Activated CD8-positive, alpha-beta T cell treated with anti-CD3 and anti-CD28 coated beads, Interleukin-2, amount 10 ng/mL, durations not matched to agents 7 days and 5 days (primary cell): ENCODE measurements at places on chromosomes 7 and 10. TPM values are rescaled to one million over a fixed set of nuclear protein-coding genes. Genes with fewer than 3 reads are reported as not detected.

Gene CNNM1
- total RNA-seq: 0.23 TPM

Gene SPDYE5
- total RNA-seq: not detected

- no peak for DNase-seq
These were observed 108.3 kb downstream of the TNS3 start for GRCh38 chr7:47473499-47474210.

DNA sequence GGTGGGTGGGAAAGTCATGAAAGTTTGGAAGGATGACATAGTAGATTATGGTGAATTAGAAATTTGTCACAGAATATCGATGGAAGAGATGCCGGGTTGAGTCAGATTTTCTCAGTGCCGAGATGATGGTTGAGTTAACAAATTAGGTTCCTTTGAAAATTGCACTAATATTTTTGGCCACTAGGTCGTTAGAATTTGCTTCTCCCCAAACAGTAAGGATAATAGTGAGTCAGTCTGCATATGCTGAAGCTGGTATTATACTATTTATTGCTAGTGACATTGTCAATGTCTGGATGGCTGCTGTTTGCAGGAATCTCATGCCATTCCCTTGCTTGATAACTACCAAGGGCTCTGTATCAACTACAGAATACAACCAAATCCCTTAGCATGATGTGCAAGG, 37.7 kb upstream of the MINDY3 start:
- no peak for DNase-seq

DNA sequence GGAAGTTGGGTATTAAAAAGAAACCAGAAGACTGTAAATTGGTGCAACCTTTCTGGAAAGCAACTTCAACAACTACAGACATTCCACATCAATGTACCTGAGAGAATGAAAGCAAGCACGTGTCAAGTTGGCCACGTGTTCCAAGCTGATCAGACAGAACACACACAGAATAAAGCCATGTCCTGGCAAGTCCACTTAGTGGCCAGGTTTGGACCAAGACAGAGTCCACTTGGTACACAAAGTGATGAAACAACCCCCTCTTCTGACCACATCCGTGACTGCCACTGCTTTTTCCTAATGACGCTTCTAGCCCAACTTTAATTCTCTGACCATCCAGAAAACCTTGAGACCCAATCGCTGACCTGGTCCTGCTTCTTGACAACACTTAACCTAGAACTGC, 109.4 kb downstream of the ABLIM1 start:
- no peak for DNase-seq

DNA sequence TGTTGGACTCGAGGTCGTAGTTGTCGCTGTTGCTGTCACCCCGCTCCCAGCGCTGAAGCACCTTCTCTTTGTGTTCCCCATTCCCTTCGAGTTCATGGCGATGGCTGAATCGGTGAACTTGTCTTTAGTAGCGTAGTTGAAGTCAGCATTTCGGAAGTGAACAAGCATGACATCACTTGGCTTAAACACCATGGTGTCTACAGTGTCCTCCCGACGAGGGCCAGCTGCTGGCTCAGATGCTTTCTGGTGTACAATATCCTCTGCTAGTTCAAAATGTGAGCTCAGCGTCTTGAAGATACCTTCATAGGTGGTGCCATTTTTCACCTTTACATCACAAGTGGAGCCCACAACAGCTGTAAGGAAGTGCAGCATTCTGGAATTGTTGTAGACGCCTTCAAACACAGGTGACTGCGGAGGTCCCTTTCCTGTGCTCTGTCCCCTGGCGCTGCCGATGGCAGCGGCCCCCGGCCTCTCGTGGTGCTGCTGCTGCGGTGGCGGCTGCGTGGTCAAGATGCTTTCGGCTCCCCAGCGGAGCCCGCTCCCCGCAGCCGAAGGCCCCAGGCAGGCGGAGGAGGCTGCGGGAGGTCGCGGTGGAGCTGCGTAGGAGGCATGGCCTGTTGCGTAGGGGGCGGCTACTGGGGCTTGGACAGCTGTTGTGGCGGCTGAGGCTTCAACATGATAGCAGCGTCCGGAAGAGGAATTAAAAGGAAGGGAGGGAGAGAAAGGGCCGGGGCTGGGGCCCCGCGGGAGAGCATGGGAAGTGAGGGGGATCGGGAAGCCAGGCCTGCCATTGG, 59.3 kb downstream of the ANKMY2 start:
- DNase-seq: no peak

DNA sequence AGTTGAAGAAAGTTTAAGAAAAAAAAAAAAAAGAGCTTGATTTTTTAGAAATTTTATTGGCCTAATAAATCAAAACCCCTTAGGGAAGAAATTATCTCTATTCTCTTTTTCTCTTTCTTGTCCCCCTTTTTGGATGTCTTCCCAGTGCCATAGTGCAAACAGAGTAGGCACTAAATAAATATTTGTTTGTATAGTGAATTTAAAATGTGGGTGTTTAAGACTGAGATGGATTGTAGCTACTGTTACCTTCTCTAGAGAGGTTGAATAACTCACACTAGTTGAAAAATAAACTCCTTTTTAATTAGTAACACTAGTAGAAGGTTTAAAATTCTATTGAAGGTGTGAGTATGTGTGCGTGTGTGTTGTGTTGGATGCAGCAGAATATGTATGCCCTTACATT, 783.8 kb downstream of the NXPH1 start:
- DNase-seq: no peak

Gene PRPF18
- 23.9 TPM for total RNA-seq

GRCh38 chr10:43696909-43697483, 48.3 kb upstream of the ZNF32 start:
- DNase-seq: no peak

DNA sequence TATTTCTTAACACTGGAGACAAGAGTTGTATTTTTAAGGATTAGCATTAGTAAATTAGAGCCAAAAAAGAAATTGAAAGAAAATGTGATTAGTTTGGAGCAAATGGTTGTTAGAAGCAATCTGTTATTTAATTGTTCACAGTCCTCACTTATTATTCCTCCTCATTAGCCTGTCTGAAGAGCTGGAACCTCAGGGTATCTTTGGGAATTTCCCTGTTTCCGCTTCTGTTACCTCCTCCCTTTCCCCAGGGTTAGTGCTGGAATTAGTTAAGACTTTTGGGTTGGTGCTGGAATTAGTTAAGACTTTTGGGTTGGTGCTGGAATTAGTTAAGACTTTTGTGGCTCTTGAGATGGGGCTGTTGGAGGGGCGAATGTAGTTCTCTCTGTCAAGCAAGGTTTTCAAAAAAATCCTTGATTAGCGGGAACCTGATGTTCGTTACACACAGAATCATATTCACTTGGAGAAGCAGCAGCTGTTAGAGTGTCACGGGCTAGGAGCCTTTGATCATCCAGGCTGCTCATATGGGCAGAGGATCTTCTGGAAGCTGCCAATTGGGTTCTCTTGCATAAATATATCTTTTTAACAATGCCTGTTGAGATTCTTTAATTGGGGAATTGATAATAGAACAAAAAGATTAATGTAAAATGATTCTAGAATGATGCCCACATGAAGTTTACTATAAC, 251.0 kb upstream of the NPSR1 start:
- no peak for DNase-seq

Gene CHST15
- not detected for total RNA-seq

Gene CAMK2B
- total RNA-seq: not detected

DNA sequence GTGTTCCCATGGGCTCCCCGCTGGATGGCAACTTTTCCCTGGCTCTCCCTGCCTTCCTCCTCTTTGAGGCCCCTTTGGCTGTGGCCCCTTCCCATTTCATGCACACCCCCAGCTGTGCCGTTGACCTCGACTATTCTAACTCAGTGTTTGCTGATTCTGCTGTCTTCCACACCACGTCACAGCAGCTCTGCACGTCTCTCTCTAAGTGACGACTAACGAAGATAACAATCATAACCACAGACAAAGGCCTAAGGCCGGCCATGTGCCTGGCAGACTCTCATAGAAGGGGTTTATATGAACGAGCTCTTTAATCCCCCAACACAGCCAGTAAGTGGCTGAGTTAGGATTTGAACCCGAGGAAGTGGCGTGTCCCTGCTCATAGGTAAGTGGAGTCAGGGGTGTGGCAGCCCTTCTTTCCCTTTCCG, 151.5 kb upstream of the SHH start:
- no peak for DNase-seq

DNA sequence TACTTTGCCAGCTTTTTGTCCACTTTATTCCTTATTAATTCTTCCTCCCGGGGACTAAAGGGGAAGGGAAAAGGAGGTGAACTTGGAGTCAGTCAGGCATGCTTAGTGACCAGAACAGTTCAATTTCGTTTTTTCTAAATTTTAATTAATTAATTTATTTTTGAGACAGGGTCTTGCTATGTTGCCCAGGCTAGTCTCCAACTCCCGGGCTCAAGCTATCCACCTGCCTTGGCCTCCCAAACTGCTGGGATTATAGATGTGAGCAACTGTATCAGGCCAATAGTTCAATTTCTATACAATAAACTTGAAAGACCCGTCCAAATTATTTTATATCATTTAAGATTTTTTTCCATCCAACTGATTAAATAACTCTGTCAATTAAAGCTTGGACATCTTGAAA, 1.3 kb upstream of the SLF2 start:
- no peak for DNase-seq

GRCh38 chr10:132350946-132351345, 19.0 kb downstream of the LRRC27 start:
- DNase-seq: no peak

DNA sequence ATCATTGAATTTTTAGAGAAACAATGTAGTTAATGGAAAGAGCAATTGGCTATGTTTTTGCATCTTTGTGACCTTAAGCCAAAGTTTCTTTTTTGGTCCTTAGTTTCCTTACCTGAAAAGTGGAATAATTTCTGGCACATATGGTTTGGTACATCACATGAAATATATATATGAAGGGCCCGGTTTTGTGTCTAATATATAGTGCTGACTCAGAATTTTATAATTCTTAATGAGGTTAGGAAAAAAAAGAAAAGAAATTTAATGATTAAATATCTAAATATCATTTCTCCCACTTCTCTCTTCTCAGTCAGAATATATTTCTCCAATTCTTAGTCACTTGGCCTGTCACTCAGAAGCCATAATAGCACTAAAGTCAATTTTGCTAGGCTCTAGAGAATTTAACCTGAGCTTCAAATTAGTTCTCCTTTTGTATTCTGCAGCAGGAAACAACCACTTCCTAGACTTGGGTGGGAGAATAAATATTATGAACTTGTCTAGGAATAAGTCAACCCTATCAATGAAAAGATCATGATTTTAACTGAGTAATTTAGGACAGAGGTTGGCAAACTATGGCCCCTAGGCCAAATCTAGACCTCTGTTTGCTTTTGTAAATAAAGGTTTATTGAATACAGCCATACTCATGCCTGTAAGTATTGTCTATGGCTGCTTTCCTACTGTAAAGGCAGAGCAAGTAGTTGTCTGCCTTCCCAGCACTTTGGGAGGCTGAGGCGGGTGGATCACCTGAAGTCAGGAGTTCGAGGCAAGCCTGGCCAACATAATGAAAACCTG, 34.6 kb downstream of the PPP1R9A start:
- DNase-seq: no peak

Gene HOXA2
- not detected for total RNA-seq

Gene HOXA13
- not detected for total RNA-seq

Gene TNS3
- total RNA-seq: not detected

GRCh38 chr10:110208614-110209453, 1.4 kb downstream of the MXI1 start:
- DNase-seq: peak; percentile 45

Gene WDFY4
- 0.37 TPM for total RNA-seq

Gene PPP1R17
- total RNA-seq: not detected

- no peak for DNase-seq
These were observed 69.8 kb upstream of the SEMA3A start for GRCh38 chr7:84264396-84264795.

Gene AP5Z1
- total RNA-seq: 55.0 TPM

DNA sequence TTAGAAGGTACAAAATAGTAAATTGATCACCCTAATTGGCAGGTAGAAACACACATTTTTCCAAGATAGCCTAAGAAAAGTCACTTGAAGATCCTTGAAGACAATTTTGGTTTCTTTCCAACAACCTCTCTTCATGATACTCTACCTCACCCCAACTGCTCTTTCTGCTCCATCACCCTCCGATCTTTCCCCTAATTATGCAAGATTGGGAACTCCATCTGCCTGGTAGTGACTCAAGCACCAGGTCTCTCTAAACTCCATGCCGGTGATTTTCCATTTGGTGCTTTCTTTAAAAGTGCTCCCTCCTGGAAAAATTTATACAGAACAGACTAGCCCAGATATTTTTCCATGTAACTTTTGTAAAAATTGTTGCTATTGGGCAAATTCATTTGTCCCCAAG, 1.1 kb upstream of the AKR1B1 start:
- no peak for DNase-seq

- DNase-seq: no peak
These were observed 52.9 kb downstream of the C10orf67 start for GRCh38 chr10:23291551-23292334.

DNA sequence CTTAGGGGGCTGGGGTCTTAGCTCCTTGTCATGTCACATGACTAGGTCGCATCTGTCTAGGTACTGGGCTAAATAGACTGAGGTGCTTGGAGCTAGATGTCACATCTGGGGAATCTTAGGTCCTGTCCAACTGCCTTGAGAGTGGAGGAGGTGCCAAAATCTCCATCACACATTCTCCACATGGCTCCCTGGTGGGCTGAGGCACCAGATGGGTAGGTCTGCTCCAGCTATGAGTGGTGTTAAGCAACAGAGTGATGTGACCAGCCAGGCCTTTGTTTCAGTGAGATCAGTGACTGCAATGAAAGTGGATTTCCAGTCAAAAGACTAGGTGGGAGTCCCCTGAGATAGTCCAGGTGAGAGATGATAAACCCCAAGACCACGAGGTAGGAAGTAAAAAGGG, 251.8 kb downstream of the BMPER start:
- no peak for DNase-seq

Gene HABP2
- total RNA-seq: not detected

DNA sequence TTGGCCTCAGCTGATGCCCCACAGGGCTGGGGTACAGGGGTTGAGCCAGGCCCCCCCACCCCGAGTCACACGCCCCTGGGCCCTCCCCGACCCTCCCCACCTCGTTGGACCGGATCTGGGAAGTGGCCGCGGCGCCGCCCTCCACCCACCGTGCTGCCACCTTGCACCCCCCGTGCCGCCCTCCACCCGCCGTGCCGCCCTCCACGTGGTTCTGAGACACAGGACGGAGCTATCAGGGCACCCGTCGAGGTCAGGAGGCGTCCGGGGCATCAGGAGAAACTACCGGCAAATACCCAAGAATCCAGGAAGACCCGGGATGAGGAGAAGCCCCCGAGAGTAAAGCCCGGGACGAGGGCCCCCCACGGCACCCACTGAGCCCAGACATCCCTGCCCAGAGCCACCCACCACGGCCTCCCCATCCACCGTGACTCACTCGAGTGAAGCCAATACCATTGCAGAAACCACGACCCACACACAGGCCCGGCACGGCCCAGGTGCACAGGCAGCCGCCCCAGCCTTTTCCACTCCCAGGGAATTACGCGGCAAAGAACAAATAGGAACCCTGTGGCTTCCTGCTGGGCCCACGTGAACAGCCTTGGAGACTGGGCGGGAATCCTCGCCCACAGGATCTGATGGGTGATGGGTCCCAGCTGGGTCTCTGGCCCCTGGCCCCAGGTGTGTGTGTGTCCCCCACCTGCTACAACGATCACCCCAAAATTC, 34.0 kb downstream of the ADAP1 start:
- DNase-seq: no peak
